ENCODE measurements at places on chromosomes 11 and 22. TPM values are rescaled to one million over a fixed set of nuclear protein-coding genes. Genes with fewer than 3 reads are reported as not detected.

DENND6B gene
- 22.0 TPM for total RNA-seq

KCTD14 gene
- 1.6 TPM for total RNA-seq

SYCE3 gene
- total RNA-seq: not detected

MOGAT2 gene
- total RNA-seq: not detected

APOA1 gene
- total RNA-seq: 0.80 TPM

ROM1 gene
- 0.23 TPM for total RNA-seq

DNA sequence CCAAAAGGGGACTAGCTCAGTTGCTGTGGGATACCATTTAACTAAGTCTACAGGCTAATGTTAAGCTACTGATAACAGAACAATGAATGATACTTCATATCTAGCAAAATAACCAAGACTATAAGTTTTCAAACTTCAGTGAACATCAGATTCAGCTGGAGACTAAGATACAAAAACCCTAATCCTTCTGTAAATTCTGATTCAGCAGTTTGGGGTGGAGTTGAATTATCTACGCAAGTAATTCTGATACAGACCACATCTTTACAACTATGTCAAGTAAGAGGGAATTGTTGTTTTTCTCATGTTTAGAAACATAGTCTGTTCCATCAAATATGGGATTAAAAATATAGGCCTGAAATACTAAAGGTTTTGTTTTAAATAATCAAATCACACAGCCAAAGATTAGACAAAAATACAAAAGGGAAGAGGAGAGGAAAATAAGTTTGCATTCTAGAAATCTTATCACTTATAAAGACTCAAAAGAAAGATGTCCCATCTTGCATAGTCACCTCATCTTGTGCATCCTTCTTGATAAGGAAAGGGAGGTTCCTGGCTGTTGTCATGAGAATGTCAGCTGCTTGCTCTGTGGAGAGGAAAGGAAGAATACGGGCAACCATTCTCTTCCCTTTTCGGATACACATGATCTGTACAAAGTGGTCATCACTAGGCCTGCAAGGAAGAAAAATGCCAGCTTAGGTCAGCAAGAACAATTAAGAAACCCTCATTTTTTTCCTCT is 21.4 kb downstream of the PATL1 start:
- no peak for DNase-seq

DNA sequence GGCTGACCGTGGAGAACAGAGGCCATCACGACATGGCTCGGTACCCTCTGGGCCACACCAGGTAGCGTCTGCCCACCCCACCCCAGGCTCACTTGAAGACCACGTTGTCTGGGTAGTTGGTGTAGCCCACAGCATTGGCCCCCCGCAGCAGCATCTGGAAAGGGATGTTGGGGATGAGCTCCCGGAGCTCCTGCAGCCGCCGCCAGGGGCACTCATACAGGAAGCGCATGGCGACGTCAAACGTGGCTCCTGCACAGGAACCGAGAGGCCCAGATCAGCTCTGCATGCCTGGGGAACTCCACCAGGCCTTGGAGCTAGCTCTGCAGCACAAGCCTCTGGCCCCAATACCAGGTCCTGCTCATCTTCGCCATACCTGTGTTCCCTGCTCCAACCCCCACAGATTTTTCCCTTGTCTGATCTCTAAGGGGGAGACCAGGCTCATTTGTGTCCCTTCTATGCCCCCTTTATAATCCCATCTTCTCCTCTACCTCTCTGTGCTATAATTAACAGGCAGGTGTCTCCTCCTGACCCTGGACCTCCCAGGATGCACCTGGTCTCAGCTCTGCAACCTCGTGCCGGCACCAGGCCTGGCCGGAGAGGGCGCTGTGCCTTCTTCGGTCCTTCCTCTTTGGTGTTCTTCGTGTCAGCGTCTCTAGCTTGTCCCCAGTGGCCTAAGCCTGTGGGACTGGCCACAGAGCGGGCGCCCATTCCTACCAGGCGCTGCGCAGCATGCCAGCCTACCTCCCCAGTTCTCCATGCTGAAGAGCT is 5.0 kb upstream of the LRFN4 start:
- DNase-seq: no peak

DNA sequence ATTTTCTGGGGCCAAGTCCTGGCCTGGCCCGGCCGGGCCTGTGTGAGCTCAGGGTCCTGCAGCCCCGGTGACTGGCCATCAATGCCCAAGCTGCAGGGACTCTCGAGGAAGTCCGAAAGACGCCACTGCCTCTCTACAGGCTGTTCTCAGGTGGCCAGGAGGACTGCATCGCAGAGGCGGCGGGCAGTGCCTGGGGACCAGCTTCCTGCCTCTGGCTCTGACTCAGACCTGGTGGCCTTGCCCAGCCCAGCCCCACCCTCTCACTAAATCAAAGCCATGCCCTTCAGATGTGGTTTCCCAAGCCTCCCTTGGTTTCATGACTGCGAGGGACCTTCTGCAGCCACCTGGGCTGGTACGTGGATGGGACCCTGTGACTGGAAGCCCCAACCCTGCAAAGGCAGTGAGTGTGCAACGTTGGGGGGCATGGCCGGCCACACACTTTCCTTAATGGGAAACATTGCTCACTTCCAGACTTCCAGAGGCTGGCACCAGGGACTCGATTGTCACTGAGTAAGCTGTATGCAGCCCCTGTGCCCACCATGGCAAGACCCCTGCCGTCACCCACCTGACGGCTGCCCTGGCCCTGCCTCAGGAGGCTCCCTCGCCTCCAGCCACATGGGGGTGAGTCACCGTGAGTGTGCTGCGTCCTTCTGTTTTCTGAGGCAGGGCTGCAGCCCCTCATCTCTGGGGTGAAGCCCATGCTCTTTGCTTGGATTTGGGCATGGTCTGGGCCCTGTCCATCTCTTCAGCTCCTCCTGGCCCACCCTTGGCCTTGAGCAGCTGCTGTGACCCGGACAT is 6.0 kb upstream of the FGF3 start:
- DNase-seq: no peak

- DNase-seq: no peak
These were observed 408.6 kb downstream of the JRKL start for GRCh38 chr11:96798445-96798844.

DNA sequence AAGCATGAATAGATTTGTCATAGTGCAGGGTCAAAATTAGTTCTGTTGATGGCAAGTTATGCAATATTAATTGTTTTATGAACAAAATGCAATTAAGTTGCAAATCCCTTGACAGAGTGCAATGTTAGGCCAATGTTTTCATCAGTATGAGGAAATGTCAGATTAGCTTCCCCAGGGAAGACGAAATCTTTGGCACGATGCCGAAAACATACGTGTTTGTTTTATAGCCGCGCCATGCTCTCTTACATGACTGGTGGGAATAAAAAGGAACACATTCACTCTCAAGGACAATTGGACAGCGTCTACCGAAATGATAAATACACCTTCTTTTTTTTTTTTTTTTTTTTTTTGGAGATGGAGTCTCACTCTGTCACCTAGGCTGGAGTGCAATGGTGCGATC is 27.0 kb downstream of the MFNG start:
- no peak for DNase-seq

- DNase-seq: no peak
These were observed 718.4 kb upstream of the ANO5 start for GRCh38 chr11:21474529-21474928.

DNA sequence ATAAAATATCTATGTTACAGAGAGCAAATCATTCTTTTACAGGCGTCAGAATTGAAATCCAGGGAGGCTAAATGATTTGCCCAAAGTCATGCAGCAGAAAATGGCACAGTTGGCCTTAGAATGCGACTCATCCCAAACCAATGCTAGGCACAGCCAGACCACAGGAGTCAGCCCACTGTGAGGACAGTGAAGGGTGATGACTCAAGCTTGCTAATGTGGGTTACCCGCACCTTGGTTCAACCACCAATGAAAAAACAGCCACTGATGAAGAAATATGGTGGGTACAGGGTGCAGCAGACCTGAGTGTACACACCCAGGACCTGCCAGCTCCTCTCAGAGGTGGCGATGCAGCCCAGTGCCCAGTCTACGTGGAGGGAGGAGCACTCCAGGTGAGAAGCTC is 89.7 kb downstream of the ZC3H12C start:
- DNase-seq: no peak

DNA sequence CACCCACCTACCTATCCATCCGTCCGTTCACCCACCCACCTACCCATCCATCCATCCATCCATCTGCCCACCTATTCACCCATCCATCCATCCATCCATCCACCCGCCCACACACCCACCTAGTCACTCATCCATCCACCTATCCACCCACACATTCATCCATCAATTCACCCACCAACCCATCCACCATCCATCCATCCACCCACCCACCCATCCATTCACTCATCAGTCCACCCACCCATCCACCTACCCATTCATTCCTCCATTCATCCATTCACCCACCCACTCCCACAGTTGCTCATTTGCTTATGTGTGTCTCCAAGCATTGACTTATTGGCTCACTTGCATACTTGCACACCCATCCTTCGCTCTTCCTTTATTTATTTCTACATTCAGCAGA is 50.1 kb downstream of the MYO7A start:
- no peak for DNase-seq

- no peak for DNase-seq
These were observed 10.8 kb upstream of the CD81 start for GRCh38 chr11:2366276-2366675.

DNA sequence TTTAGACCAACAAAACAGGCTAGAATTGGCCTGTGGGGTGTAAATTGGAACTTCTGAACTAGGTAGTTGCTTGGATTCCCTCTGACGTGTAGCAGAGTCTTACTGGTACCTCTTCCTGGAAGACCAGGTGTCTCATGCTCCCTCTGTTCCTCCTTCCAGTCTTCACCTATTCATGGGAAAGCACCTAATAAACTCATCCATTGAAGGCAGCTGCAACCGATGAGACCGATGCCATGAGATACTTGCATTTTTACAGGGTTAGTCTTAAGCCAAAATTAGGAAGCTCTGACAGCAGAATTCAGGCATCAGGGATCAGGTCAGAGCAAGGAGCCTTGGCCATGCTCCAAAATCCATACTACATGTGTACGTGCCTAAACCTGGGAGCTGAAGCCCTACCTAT is 13.2 kb upstream of the HEPHL1 start:
- no peak for DNase-seq
